Bone marrow (tissue), 2 donors: ENCODE measurements at places on chromosomes 3 and 15.
A peak's percentile ranks its signal among the peaks of the same experiment; 100 is the strongest.

DNA sequence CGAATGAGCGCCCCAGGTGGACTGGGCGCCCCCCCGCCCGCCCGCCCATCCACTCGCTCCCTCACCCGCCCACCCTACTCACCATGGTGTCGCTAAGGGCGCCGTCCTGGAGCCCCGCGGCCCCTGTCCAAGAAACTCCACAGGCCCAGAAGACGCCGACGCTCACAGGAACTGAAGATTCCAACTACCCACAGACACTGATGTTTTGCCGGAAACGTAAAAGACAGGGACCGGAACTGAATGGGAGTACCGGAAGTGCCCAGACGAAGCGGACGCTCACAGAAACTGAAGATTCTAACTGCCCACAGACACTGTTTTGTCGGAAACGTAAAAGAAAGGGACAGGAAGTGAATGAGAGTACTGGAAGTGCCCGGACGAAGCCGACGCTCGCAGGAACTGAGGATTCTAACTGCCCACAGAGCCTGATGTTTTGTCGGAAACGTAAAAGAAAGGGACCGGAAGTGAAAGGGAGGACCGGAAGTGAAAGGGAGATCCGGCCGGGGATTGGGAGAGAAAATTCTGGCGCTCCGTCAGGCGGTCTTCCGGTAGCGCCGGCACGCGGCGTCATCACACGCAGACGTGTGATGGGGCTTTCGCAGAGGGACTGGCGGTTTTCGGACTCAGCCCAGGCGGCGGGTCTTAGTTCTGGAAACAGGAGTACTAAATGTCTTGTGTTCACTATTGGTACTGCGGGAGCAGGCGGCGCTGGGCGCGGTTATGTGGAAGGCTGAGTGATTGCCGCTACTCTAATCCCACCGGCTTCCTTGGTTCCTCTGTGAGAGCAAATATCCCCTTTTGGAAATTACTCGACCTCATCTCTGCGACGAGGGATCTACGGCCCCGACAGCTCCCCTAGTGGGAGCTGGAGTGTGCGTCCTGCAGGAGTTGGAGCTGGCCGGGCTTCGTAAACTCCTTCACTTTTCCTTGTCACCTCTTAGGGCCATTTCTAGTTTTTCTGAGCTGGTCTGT lies at the start of gene ISY1:
Gene ISY1 (minus strand): TSS at position 173 of the 969 bp plus-strand sequence. CDS start 88 bp downstream, at position 85.
- peak; percentile 96 for DNase-seq

DNA sequence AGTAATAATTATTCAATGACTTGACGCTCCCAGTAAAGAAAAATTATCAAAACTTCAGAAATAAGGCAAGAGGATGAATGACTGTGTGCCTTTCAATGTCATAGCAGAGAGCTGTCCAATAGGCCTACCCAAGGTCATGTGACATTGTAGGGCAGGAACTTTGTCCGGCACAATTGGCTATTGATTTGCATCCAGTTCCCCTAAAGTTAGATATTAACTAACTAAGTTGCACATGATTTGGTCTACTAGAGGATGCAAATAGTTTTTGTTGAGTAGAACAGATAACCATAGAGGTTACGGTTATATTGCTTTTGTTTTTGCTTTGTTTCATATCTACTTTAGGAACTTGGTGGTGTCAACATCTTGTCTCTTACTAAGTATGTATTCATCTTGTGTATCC lies 127.9 kb upstream of the PFN2 start:
- no peak for DNase-seq

DNA sequence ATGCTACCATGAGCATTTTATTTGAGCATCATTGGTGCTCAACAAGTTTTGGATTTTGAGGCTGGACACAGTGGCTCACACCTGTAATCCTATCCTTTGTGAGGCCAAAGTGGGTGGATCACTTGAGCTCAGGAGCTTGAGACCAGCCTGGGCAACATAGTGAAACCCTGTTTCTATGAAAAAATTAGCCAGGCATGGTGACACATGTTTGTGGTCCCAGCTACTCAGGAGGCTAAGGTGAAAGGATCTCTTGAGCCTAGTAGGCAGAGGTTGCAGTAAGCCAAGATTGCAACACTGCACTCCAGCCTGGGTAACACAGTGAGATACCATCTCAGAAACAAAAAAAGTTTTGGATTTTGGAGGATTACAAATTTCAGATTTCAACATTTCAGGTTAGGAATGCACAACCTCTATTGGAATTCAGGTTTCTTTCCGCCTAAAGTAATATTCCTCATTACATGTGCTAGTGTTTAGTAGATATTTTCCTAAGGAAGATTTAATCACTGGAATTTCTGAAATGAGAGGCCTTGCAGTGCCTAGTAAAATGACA lies 27.6 kb downstream of the CNOT10 start:
- DNase-seq = no peak

DNA sequence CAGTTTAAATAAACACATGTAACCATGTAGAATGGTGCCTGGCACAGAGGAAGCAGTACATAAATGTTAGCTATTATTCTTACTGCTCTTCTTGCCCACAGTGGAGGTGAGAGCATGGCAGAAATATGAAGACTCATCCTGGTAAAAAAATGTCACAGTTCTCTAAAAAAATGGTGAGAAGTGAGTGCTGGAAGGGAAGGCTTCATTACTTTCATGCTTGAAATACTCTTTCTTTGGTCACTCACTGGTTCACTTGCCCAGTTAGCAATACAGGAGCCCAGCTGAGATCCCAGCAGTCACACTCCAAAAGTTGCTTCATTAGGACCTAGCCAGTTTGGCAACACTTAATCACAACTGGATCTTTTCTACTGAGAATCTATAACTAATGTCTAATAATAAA lies 1017.2 kb downstream of the TUSC7 start:
- DNase-seq = no peak

- no peak for DNase-seq
Observed at GRCh38 chr3:10554236-10554611, 48.8 kb upstream of the ATP2B2 start.

DNA sequence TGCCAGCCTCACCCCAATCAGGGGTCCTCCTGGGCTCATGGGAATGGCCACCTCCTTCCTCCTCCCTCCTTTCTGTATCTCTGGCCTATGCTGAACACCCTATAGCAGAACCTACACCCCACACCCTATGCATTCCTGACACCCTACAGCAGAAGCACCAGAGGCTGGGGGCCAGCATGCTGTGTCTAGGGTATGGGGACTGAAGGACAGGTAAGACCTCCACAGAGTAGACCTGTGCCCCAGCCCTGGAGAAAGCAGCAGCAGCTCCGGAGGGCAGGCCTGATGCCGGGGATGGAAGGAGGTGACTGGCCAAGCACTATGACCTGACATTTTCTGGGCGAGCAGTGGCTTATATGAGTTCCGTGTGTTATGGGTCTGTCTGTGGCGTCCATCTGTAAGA lies 66.9 kb downstream of the TLE3 start:
- no peak for DNase-seq

DNA sequence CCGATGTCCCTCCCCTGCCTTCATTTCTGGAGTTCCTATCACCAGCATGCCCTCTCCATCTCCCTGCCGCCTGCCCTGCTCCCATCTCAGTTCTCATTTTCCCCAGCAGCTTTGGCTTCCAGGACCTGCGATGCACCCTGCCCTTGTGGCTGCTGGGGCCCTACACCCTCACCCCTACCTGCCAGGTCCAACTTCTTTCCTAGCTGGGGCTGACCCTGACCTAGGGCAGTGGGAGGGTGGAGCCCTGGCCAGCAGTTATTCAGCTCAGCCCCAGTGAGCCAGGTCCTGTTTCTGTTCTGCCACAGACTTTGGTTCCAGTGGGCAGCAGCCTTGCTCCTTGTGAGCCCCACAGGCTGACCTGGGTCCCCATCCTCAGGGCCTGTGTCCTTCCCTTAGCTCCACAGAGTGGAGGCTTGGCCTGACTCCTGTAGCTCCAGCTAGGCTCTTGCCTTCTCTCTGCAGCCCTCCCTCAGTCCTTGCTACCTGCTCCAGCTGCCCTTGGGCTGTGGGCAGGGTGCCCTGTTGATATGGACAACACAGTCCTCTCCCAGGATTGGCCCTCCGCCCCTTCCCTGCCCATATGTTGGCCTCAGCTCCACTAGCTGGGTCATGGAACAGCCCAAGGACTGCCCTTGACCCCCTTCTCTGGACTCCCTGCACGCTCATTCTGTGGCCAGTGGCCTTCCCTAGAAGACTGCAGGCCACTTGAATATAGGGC lies 34.7 kb upstream of the PDE8A start:
- no peak for DNase-seq

- no peak for DNase-seq
Observed at GRCh38 chr15:70488941-70489848, 274.2 kb downstream of the UACA start.

- DNase-seq = no peak
Observed at GRCh38 chr3:6750782-6751181, 110.1 kb upstream of the GRM7 start.

- DNase-seq = no peak
Observed at GRCh38 chr3:61715886-61716527, 154.6 kb downstream of the PTPRG start.

GRCh38 chr15:49024840-49025239 lies 21.4 kb downstream of the SECISBP2L start:
- no peak for DNase-seq

- no peak for DNase-seq
Observed at GRCh38 chr3:183911763-183912506, 27.3 kb upstream of the PARL start.

- no peak for DNase-seq
Observed at GRCh38 chr3:134905647-134905935, 110.5 kb downstream of the EPHB1 start.

DNA sequence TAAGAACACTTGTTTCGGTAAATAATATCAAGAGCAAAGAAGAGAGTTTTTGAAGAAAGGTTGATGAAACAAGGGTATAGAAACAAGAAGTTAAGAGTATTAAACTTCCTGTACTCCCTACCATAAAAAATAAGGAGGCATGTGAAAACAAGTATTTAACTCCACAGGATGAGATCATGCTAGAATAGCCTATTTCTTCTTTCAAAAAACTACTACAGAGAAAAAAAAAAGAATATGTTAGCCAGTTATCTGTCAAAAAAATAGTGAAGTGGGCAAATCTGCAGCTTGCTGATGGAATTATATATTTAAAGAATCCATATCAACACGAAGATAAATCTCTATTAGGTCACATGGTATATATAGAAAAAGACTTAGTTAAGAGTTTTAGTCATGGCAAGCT lies 33.4 kb downstream of the SETD2 start:
- DNase-seq = no peak

DNA sequence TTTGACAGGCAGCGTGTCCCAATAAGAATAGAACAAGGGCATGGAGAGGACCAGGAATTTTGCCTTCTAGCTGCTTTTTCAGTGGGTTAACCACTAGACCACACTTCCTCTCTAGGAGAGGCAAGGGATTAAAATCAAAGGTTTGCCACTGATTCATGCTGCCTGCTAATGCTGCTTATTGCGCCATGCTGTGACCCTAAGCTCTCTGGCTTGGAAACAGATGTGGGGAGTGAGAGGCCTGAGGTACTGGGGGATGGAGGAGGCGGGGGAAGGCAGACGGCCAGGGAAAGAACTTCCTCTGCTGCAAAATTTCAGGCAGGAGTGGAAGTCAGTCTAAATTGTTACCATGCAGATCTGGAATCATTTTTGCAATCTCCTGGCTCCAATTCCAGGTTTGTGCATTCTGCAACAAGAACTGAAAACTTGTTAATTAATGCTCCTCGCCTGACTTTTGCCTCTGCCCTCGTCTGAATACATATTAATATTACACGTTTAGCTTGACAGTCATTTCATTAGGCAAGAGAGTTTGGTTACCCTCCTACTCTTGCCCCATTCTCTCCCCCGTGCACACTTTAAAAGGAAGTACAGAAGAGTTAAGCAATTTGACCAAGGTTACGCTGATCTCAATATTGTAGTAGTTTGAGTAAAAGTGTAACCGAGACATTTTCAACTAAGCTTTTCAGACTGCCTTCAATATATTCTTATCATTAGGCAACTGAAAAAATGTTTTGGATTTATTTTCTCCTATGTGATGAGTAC lies 121.7 kb upstream of the SPRED1 start:
- no peak for DNase-seq

- no peak for DNase-seq
Observed at GRCh38 chr3:55877703-55878102, 390.6 kb upstream of the WNT5A start.
